NCI-H1105 treated with DMSO at 0.1 percent for 48 hours (cell line): ENCODE measurements at places on chromosomes 1 and 21.

GRCh38 chr1:214216021-214216420, 64.9 kb upstream of the SMYD2 start:
- no peak for DNase-seq

DNA sequence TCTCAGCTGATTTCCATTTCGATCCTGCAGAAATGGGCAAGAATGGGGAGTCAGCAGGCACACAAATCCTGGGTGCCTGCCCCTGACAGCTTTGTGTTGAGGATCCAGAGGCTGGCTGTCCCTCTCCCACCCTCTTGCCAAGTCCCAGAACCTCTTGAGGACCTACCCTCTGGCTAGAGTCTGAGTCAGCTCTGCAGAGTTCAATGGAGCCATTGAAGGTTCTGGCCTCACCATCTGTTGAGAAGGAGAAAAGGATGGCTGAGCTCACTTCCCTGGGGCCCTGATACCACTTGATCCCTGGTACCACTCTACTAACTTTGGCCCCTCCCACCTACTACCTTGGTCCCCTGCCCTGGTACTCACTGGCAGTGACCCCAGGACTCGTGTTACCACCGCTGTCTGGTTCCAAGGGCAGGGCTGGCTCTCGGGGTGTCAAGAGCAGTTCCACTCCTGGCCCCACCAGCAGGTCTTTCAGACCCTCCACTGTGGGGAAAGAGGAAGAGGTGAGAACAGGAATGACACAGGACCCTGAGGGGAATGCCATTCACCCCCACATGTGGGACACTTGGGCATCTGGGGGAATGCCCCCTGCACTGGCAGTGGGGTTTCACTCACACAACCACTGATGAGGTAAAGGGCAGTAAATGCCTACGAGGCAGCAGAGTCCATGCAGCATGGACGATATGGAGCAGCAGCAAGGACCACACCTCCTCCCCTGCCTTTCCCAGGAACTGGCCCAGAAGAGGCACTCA, 10.5 kb downstream of the RXFP4 start:
- DNase-seq, result no peak

- no peak for DNase-seq
These were observed 2.0 kb downstream of the RCC1 start for GRCh38 chr1:28507646-28508434.

DNA sequence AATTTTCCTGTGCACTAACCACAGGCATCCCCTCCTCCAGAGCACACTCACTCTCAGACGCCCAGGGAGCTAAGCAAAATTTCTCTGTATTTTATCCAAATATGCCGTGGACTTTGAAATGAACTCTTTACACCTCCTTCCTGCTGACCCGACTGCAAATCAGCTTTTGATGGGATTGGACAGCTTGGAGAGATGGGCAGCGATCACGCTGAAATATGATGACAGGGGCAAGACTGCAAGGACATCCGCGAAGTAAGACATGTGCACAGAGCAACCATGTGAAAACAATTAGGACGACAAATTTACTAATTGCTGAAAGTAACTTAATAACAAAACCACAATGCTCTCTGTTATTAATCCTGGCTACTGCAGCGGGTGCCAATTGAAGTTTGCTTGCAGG, 64.6 kb upstream of the CLDN14 start:
- no peak for DNase-seq

GRCh38 chr1:31310198-31310597, 13.4 kb downstream of the ZCCHC17 start:
- no peak for DNase-seq

GRCh38 chr1:214453109-214453722, 98.2 kb downstream of the PTPN14 start:
- no peak for DNase-seq

DNA sequence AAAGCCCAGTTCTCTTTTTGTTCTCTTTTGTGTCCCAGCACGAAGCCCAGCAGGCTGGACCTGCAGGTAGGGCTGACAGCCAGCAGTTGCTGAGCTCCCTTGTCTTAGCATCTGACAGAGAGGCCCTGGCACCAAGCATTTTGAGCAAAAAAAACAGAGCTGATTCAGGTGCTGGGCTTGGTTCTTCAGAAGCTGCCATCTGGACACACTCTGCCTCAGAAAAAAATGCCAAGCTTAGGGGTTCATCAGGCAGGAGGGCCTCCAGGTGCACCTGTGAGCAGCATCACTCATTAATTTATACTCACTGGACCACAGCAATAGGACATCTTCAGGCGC, 167.1 kb upstream of the PLD5 start:
- DNase-seq, result no peak

GRCh38 chr21:44087426-44088400, 19.5 kb upstream of the PWP2 start:
- no peak for DNase-seq

GRCh38 chr1:47317841-47318240, 3.9 kb upstream of the STIL start:
- DNase-seq, result no peak
